ENCODE measurements at places on chromosomes 6 and 20. TPM values are rescaled to one million over a fixed set of nuclear protein-coding genes. Genes with fewer than 3 reads are reported as not detected.

The NRSN1 gene
- not detected for total RNA-seq

The MRPS26 gene
- 35.5 TPM for total RNA-seq

The WFDC12 gene
- 0.28 TPM for total RNA-seq

The TULP4 gene
- 117 TPM for total RNA-seq

The PARD6B gene
- 1.7 TPM for total RNA-seq

The MUCL3 gene
- total RNA-seq: not detected

The PDSS2 gene
- 13.0 TPM for total RNA-seq

The CD109 gene
- total RNA-seq: 5.8 TPM

The MTG2 gene
- 19.9 TPM for total RNA-seq

The LHFPL5 gene
- total RNA-seq: not detected

The LGSN gene
- total RNA-seq: under 0.01 TPM
